ENCODE measurements at places on chromosomes 5 and 9.
A peak's percentile ranks its signal among the peaks of the same experiment; 100 is the strongest.

DNA sequence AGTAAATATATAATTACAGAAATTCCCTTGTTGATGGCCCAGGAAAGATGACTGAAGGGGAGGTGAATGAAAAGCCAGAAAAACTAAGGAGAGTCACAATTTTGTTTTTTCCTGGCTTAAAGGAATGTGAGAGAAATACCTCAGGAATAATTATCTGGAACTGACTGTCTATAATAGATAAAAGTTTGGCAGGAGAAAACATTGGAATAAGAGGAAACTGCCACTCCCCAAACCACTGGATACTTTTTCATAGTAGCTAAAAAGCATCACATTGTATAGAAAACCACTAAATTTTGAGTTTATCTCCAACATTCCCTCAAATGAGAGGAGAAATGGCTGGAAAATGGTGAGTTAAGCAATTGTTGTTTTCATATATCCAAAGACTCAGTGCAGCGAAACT, 326.0 kb downstream of the NPR3 start:
- no peak for DNase-seq

DNA sequence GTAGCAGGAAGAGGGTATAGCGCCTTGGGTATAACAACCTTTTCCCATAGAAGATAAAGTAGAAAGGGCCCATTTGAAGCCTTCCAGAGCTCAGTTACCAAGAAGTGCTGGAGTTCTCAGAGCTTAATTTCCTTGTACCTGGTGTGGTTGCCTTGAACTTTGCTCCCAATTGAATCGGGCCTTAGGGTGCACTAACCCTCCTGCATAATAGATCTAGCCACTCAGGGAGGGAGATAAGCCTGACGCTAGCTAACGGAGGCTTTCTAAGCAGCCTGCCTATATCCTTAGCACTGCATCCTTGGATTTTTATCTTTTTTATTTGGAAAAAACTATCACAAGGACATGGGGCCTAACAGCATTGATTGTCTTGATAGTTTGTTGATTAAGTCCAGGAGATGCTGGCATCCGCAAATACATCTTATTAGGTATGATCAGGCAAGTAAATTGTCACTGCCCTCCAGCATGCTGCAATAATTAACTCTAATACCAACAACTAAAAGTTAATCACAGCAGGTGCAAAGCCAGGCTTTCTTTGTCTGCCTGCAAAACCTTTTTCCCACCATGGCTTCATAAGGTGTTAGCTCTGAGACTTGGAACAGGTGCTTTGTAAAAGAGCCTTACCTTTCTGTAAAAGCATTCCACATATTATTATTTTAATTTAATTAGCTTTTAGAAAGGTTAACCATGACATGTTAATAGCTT, 199.4 kb downstream of the SREK1 start:
- no peak for DNase-seq

DNA sequence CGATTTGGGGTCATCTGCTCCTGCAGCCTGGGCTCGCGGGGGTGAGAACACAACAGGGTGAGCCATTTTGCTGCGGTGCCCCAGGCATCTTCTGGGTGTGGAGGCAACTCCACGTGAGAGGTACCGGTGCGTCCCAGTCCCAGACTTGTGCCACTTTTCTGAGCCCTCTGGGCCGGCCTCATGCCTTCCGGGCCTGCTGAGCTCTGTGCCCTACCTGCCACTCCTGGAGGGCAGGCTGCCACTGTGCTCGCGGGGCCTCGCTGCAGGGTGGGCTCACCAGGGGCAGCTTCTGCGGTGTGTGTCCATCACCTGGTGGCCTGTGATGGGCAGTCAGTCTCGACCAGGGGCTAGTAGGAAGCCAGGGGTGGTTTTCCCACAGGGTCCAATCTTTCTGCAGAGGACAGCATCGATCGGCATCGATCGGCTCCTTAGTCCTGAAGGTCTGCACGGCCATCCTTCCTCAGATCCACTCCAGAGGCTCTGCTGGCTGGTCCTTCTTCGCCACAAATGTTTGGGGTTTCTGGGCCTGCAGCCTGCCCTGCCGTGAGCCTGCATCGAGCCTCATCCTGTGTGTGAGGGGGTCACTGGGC, 22.6 kb downstream of the IRX4 start:
- no peak for DNase-seq

DNA sequence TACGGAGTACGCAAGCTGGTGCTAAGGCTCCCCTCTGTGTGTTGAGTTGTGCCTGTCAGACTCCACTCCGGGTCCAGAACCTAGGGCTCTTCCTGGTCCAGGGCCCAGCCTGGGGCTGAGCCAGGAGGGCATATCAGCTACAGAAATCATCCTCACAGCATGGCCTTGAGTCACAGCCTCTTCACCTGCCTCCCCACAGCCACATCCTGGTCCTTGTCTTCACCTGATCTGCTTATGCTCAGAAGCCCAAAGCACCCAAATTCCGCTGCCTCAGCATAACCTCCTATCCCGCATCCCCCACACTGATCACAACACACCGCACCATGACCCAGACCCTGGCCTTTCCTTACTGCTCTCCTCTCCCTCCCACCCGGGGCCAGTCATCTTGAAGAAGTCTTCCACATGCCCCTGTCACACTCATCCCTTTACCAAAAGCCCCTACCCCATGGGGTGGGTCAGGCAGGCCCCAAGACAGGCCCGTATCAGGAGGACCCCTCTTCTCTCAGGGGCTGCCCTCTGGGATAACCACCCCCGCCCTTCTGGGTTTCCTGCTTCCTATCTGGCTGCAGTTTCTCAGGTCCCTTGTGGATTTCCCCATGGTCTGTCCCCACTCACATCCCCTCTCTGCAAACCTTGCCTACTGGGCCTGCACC, 1.3 kb upstream of the IL3 start:
- DNase-seq: no peak

DNA sequence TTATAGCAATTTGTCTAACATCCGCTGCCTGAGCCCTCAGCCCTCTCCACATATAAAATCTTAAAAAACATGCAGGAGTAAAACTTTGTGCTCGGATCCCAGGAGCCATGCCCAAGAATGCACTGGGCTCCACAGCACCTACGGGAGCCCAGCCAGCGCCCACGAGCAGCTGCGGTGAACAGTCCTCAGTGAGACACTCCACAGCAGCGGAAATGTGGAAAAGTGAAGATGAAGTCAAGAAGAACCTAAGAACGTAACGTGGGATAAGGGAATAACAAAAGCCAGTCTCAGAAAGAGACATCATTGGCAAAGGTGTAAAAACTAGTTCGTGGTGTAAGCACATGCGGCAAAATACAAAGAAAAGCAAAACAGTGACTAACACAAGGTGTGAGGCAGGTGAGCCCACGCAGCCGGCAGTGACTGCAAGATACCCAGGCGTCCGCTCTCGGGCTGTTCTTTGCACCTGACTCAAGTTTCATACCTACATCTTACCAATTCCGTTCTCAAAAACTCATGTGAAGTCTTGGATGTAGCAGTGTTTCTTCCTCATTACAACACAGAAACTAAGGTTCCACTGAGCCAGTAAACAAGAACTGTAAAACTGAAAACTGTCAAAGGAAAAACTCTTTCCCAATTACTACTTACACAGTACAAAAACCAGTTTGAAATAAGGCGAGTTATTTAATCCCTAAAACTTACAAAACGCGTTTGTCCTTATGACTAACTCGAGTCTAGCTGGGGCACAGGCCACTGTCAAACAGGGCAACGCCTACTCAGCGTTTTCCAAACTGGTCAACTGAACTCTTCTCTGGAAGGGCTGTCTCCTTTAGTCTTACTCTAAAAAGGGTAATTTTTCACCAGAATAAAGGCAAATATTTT, 1.7 kb downstream of the CAMSAP1 start:
- DNase-seq: no peak

GRCh38 chr9:17942498-17942897, 363.6 kb downstream of the SH3GL2 start:
- DNase-seq: no peak

DNA sequence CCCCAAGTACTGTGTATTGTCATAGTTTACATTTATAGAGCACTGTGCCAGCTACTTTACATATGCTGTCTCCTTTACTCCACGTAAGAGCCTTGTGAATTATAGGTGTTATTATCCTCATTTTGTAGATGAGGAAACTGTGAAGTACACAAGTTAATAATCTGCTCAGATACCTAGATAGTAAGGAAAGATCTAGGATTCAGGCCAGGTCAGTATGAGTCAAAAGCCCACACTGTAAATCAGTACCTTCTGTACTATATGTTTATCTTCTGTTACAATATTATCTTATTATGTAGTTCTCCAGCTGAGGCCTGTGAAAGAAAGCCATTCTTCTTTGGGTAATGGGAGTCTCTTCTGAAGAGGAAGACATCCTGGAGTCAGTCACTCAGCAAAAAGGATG, 72.4 kb upstream of the TLX3 start:
- no peak for DNase-seq

DNA sequence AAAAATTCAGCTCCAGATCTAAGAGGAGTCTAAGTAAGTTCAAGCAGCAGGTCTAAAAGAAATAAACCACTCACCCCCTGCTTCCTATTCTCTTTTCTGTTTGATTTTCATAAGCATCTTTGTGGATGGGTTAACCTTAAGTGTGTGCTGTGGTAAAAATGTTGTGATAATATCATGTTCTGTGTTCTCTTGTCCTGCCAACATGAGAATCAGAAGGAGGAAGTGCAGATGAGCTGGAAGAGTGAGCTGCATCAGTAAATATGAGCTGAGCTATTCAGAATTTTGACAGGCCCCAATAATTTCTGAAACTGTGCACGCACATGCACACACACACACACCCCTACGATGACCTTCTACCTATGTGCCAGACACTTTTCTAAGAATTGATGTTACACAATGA, 186.5 kb upstream of the ANKRD55 start:
- no peak for DNase-seq

DNA sequence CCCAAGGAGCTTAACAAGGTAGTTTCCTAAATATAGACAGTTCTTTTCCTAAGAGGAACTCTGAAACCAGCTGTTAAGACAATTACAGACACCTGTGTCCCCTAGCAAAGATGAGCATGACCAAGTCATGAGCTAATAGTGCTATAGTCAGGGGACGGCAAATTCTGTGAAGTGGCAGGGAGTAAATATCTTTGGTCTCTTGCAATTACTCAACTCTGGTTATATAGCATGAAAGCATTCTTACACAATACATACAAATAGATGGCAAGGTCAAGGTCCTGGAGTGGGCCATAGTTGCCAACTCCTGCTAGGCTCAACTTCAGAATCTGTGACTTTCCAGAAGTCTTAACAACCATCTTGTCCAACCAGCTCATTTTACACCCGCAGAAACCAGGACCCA, 103.7 kb downstream of the RFK start:
- no peak for DNase-seq

- no peak for DNase-seq
Observed at GRCh38 chr9:124517600-124517999, 10.4 kb upstream of the NR5A1 start.

DNA sequence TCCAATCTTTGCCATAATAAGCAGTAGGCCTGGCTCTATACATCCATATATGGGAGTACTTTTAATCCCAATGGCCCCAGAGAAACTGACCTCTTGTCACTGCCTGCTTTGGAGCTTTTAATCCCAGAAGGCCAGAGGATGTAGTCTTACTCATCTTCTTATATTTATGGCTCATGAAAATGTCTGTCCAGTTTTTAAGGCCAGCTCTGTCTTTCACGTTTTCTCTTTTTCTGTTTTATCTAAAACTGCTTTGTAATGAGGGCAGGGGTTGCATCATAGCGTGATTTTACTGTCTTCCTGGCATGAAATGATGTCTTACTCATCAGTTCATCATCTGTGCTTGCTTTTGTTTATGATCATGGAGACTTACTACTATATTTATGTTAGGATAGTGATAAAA, 1094.9 kb downstream of the MAT2B start:
- DNase-seq: no peak

- DNase-seq: no peak
Observed at GRCh38 chr9:114928671-114929070, 1.7 kb downstream of the TNFSF8 start.

DNA sequence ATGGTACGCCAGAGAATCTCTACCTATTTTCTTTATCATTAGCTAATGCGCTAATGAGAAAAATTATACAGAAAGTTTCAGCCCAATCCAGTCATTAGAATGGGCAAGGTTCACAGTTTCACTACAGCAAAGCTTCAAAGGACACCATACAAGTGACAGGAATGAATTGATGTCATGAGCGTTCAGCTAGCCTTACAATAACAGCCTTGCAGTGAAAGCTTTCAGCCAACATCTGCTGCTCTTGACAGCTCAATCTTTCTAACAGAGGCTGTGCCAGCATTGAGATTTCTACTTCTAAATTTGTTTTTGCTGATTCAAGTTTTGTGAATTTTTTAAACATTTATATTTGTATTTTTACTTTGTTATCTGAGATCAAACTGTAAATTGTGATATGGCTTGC, 302.4 kb upstream of the FAM174A start:
- DNase-seq: no peak

DNA sequence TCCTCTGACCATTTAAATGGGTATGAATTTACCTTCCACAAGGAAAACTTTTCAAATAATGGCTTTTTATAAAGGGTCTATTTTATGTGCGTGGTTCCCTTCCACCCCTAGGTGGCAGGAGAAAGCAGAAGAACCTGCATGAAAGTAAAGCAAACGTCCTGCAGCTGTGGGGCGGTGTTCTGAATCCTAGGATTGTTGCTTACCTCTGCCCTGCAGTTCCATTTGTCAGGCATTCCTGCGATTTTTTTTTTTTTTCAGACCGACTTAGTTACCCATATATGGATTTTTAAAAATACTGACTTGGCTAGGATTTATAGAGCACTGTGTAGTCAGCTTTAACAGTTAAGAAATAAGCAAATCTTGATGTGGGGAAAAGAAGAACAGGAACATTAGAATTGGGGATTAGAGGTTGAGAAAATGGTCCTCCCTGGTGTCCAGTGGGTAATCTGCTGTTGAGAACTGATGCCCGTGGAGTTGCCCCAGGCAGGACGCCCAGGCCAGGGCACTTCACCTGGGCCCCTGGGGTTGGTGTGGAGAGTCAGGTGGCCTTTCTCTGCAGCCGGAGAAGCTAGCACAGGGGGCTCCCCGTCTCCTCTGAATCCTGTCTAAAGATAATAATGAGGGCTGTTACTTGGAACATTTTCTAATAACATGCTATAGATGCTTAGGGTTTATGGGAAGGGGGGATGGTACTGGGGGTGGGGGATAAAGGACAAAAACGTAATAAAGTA, 30.4 kb upstream of the LTC4S start:
- DNase-seq: peak; percentile 48
